ENCODE measurements at places on chromosomes 12 and 14.

GRCh38 chr12:27012982-27013255 is 1.3 kb downstream of the TM7SF3 start:
- DNase-seq: no peak

DNA sequence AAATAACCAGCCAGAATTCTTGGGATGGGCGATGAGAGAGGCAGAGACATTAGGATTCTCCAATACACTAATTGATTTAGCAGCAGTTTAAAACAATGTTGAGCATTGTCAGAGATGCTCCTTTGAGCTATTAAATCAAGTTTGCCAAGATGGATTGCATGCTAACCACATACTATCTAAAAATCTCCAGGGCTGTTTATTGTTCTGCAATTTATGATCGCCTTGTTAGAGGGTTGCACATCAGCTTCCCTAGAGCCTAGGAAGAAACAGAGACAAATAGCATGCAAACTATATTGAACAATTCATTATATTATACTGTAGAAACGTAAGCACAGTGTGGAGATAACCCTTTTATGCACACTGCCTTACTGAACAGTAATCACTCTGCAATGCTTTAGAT is 599.9 kb downstream of the SOX5 start:
- DNase-seq: no peak

DNA sequence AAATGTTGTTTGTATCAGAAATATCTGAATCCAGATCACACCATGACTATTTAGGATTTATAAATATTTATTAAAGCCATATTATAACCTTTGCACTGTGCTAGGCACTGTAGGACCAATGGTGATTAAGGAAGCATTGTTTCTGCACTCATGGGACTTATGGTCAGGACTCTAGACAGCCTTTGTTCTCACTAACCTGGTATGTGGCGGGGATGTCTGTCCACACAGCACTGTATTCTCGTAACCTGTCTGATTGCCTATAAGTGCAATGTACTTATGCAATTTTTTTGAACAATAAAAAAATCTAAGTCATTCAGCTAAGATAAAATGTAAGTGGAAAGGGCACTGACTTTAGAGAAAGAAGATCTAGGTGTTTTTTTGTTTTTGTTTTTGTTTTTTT is 6.7 kb upstream of the SSPN start:
- DNase-seq: no peak

- peak; percentile 22 for DNase-seq
Observed at GRCh38 chr14:61254808-61255526, 26.2 kb downstream of the TMEM30B start.

DNA sequence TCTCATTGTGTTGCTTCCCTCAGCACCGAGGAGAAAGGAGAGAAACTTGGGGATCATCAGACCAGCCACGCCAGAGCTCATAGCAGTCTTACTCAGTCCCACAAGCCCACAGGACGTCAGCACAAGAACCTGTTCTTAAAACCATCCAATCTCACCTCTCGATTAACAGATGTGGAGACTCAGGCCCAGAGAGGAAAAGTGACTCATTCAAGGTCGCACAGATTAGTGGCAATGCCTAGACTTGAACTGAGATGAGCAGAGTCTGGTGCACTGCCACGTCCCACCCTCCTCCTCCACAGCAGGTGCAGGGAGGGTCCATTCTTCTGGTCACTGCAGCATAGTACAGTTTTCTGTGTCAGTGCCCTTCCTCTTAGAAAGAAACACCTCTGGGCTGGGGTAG is 154.9 kb upstream of the PZP start:
- DNase-seq: no peak

DNA sequence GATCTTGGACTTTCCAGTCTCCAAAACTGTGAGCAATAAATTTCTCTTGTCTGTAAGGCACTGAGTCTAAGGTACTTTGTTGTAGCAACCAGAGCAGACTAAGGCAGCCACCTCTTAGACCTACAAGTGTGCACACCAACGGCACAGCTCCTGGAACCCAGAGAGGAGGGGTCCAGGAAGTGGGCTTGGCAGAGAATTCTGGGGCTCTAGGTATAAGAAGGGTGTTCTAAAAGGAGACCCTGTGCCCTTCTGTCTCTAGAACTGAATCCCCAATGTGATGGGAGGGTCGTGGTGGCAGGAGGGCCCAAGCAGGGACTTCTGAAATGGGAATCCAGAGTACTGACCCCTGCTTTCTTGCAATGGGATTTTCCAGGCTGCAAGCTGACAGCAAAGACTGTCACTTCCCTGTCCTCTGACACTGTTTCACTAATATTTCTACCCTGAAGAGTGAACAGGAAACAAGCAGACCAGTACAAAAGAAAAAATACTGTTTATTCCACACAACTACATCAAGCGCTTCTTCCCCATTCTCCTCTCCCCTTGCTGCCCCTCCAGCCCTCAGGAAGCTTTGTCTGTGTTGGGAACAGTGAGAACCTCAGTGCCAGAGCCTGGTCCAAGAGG is 13.6 kb upstream of the TFCP2 start:
- no peak for DNase-seq

GRCh38 chr14:56127156-56127555 is 8.9 kb downstream of the PELI2 start:
- DNase-seq: no peak

- no peak for DNase-seq
Observed at GRCh38 chr12:2541631-2542204, 253.1 kb upstream of the FKBP4 start.

All from neural progenitor cell (in vitro differentiated cells).